Osteoblast (primary cell): ENCODE measurements at places on chromosomes 7 and 10.

DNA sequence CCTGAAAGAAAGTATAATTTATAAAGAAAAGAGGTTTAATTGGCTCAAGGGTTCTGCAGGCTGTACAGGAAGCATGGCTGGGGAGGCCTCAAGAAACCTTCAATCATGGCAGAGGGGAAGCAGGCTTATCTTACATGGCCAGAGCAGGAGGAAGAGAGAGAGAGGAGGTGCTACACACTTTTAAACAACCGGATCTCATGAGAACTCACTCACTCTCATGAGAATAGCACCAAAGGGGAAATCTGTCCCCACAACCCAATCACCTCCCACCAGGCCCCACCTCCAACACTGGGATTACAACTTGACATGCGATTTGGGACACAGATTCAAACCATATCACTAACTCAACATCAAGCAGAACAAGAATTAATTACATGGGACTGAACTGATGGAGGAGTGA, 6.9 kb upstream of the ZNF485 start:
- DNase-seq, result no peak

DNA sequence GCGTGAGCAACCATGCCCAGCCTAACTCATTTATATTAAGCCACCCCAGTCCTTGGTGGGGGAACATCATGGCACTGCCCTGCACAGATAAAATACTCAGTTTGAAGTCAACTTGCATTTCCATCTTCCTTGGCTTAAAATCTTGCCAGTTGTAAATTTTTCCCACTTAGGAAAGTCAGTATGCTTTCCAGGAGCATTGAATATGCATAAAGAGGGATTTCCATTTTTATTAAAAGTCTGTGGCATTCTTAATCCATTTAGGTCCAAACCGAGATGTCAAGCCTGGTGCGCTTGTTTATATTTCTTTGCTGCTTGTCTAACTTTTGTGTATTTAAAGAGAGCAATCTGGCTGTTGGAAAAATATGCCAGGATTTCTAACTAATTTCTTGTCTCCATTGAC, 26.1 kb downstream of the MAP3K8 start:
- DNase-seq, result no peak

DNA sequence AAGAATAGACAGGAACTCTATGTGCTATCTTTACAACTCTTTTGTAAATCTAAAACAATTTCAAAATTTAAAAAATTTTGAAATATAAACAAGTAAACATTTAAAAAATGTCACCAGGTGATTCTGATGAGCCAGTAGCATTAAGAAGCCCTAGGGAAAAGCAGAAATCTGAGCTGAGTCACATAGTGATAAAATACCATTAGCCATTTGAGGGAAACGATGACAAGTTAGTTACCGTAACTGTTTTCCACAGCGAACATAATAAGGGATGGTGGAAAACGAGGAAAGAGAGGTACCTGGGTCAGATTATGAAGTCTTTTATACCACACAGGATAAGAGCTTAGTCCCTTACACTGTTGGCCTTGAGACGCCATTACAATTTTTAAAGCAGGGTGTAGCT, 55.5 kb downstream of the PRR15 start:
- DNase-seq, result no peak

DNA sequence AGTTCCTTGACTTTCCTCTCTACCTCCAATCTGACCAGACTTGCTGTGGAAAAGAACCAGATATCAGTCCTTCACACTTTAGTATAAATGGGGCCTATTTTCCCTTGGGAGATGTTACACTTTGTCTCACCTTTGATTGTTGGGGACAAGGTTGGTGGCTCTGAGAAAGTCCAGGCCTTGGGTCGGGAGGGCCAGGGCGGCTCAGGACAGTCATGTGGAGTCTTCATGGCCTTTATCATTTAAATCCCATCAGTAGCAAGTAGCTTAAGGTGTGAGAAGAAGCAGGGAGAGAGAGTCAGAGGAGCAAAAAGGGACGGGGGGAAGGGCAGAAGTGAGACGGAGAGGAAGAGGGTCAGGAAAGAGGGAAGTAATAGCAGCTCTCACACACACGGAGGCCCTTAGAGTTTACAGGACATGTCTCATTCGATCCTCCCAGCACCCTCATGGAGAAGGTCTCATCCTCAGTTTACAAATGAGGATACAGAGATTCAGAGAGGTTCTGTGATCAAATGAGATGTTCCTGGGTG, 40.5 kb downstream of the TBATA start:
- DNase-seq, result no peak

DNA sequence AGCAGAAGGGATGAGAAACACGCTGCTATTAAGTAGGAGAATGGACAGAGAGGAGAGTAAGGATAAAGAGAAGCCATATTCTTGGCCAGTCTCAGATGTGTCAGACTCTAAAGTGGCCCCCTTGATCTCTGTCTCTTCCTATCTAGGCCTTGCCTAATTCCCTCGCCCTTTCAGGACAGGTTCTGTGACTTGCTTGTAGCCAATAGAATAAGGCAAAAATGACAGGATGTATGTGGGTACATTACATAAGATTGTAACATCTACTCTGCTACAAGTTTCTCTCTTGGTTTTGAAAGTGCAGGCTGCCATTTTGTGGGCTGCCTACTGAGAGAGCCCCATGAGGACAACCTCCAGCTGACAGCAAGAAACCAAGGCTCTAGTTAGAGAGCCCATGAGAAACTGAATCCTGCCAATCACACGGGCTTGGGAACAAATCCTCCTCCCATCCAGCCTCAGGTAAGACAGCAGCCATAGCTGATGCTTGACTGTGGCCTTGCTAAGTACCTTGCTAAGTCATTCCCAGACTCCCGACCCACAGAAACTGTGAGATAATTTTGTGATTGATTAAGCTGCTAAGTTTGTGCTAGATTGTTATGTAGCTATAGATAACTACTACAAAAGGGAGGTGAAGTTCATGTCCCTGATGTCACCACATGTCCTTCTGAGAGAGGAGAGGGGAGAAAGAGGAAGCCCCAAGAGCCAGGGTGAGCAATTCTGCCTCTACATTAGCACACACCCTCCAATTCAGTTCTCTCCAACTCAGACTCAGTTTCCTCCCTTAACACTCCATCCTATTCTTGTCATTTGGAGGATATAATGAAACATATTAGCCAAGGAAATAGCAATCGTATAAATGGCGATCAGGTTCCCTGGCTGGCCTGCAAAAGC, 185.5 kb downstream of the SGMS1 start:
- DNase-seq, result no peak

DNA sequence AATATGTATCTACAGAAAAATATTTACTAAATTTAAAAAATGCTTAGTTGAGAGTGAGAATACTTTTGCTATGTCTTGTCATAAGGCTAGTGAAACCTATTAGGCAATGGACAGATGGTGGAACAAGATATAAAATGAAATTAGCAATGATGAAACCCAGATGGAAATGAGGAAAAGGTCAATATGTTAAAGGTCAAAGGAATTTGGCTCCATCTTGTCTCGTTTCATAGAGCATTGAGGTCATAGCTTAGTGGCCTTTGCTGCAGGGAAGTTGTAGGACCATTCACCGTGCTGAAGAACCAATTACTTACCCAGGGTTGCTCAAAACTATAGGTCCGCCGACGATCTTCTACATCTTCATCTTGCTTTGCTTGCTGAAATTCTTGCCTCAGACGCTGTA, 683.9 kb downstream of the PARD3 start:
- no peak for DNase-seq

DNA sequence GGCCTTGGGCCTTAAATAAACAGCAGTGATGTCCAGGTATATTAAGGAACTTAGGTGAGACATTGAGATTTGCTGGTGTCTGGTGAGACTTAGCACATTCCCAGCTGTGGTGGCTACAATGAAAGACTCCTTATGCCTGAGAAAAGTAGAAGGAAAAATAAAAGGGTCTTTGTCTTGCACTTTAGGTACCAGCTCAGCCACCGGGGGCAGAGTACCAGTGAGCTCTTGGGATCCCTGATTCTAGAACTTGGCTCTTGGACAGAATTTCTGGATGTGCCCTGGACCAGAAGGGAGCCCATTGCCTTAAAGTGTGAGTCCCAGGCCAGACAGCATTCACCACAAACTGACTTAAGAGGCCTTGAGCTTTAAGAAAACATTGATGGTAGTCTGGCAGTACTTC, 1038.7 kb downstream of the SORCS3 start:
- DNase-seq, result no peak
